ENCODE measurements at places on chromosomes 4 and X.

DNA sequence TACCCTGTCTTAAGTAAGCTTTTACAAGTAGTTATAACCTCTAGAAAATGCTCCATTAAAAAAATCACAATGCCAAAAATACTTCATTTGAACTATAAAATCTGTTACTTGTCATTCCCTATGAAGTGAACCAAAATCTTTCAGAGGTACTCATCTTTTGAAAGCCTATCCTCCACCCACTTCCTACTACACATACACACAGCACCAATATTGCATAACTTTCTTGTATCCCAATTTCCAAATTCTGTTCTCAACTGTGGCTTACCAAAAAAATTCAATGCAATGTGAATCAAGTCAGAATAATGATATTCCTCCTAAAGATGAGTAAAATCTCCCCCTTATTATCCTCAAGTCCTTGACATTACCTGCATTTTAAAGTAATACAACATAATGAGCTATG is 15.9 kb downstream of the DHX15 start:
- no peak for DNase-seq

DNA sequence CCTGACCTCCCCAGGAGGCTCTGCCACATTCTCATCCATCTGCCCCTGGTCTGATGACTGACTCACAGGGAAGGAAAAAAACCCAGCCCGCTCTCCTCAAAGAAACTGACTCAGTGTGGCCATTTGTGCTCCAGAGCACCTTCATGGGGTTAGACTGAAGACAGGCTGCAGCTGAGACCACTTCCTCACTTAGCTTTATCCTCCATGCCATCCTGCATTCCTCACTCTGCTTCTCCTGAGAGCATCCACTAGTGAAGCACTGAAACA is 35.9 kb upstream of the HPSE start:
- no peak for DNase-seq

GRCh38 chr4:26015133-26015651 is 101.2 kb downstream of the SMIM20 start:
- DNase-seq = no peak

DNA sequence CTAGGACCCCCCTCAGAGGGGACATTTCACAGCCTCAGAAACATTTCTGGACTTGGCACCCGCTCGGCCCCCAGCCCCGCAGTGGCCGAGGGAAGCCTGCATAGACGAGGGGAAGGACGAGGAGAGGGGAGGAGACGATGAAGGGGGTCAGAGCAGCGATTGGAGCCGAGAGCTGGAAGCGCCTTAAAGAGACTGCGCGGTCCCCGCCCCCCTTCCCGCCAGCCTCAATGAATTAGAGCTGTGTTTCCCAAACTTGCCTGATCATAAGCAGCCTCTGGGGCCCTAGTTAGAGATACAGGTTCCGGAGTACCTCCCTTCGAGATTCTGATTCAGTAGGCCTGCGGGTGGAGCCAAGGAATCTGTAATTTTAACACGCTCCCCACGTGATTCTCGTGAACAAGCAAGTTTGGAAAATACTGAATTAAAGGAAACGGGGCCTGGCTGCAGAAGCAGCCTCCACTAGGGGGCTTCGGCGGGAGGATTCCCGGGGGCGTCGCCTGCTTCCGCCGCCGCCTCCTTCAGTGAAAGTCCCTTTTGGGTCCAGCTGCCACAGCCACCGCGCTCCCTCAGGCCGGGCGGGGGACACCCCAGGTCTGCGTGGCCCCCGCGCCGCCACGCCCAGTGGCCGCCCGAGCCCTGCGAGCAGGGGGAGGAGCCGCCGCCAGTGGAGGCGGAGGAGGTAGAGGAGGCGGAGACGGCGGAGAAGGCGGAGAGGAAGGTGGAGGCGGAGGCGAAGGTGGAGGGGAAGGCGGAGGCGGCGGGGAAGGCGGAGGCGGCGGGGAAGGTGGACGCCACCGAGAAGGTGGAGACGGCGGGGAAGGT is at the start of gene USP27X:
Gene USP27X (plus strand): TSS at position 651 of the 822 bp plus-strand sequence. CDS start 824 bp downstream, outside the sequence.
- peak; percentile 56 for DNase-seq

DNA sequence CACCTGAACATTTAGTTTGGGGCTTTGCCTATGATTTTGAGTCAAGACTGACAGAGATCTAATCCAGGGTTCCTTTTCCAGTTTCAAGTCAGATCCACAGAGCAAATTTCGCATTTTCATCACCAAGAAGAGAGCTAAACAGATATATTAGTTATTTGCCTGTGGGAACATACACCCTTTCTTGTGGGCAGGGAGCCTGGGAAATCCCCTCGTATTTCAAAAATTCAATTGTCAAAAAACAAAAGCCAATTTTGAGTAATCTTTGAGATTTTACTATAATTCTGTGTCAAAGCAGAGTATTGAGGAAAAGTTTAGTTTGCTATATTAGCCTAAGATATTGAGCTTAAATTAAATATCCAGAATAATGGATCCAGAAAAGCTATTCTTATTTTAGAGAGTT is 56.6 kb downstream of the AFM start:
- DNase-seq = no peak
